Esophagus squamous epithelium (tissue), 5 donors: ENCODE measurements at places on chromosomes 2 and 18.

- DNase-seq = no peak
These were observed 76.1 kb downstream of the TWIST2 start for GRCh38 chr2:238924032-238924431.

- no peak for DNase-seq
These were observed 21.8 kb upstream of the KCNJ13 start for GRCh38 chr2:232798187-232798586.

- DNase-seq = no peak
These were observed 65.7 kb downstream of the CAPN13 start for GRCh38 chr2:30741576-30741975.

GRCh38 chr2:217805668-217806481 is 196.9 kb downstream of the TNS1 start:
- no peak for DNase-seq

GRCh38 chr18:12455496-12455895 is 47.8 kb downstream of the PRELID3A start:
- DNase-seq = no peak

DNA sequence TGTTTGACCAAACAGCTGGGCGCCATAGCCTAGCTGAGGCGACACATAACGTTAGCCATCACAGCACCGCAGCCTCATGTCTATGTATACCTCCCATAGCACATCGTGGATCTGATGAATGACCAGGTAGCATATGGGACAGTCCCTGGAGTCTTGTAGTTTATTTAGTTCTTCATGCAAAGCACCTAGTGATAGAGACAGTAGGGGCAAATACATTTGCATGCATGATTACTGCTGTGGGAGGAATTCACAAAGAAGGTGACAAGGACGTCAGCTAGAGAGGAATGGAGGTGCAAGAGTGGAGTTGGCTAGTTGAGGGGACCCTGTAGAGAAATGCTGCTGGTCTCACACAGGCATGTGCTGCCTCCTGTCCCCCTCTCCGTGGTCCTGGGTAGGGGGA is 478.9 kb upstream of the HS6ST1 start:
- DNase-seq = no peak

DNA sequence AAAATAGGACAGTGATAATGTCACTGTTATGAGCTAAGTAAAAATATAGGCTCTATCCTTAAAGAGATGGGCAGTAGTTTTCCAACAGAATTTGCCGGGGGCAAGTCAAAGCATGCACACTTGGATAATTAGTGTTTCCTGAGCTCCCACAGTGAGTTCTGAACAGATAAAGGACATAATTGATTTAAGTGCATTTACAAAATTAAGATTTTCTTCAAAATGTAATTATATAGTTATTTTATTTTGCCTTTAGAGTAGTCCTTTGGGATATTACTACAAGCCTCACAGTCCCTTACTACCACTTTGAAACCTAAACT is 107.6 kb downstream of the RAPGEF4 start:
- no peak for DNase-seq

DNA sequence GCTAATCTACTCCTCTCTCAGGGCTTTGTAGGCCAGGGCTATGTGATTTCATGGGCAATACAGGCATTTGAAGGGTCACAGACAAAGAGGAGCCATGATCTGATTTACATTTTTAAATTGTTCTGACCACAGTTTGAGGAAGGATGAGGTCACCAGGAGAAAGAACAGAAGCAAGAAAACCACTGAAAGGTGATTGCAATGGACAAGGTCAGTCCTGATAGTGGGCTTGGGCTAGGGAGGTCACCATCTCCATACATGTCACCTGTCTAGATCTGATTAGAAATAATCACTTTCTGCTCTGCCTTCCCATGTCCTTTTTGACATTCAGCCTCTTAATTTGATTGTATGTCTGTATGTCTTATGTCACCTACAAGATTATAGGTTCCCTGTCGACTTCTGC is 248.9 kb upstream of the CWC22 start:
- no peak for DNase-seq

DNA sequence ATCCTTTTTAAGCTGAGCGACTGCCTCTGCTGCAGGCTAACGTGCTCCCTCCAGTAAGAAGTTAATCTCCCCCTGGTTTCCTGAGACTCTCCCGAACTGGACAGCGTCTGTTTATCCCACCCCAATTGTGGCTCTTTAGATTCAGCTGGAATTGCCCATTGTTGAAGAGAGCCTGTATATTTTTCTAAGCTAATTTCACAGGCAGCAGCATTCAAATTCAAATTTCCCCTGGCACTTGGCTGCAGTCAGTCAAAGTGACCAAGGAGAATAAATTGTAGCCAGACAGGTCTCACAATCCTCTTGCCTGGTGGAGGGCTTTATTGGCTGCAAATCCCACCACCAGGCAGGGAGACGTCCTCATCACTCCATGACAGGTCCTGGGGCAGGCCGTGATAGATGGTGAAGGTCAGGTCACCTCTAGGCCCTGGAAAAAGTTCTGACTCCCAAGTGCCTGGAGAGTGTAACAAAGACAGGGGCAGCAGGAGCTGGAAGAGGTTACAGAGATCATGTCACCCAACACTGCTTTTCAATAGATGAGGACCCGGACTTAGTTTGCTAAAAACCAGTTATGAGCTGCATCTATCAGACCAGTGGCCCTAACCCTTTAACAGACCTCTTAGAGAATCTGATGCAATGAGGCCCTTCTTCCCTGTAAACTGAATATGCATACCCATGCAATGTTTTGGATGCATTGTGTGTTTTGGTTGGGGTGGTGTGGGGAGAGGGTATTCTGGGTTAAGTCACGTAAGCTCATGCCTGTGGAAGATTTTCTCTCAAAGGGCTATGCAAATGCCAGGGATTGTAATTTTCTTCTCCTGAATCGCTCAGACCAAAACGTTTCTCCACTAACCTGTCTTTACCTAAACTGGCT is 32.3 kb upstream of the C18orf32 start:
- DNase-seq = no peak

GRCh38 chr2:5352286-5352685 is 339.9 kb upstream of the SOX11 start:
- no peak for DNase-seq

DNA sequence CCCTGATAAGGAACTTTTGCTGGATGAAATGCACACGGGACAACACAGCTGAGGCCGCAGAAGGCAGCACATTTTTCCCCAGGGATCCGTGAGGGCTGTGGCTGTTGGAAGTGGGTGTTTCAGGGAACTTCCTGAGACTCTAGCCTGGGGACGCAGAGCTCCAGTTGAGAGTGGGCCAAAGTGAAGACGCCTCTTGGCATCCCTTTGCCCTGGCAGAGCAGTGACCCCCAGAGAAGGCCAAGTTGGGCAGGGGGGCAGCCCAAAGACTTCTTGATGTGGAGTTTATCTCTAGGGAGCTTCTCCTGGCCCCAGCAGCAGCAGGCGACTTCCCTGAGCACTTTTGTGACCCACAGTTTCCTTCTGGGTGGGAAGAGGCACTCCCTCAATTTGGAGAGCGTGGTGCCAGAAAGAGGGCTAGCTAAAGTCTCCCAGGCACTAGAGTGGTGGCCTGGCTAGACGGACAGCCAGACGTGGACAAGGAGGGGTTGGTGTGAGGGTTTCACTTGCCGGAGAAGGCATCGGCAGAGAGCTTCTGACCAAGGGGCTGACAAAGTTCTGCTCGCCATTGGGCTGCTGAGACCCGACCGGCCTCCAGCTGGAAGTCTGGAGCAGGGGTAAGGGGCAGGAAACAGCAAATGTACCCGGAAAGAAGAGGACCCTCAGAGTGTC is 108.8 kb downstream of the ACKR3 start:
- DNase-seq = no peak

DNA sequence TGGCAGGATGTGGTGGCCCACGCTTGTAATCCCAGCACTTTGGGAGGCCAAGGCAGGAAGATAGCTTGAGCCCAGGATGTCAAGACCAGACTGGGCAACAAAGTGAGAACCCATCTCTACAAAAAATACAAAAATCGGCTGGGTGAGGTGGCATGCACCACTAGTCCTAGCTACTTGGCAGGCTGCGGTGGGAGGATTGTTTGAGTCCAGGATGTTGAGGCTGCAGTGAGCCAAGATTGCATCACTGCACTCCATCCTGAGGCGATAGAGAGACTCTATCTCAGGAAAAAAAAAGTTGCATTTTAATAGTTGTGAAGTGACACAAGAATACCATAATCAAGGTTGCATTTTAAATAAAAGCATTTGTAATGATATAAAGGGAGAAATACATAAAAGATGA is 124.1 kb upstream of the SLC38A11 start:
- DNase-seq = no peak

GRCh38 chr18:59996370-59996966 is 96.7 kb downstream of the PMAIP1 start:
- DNase-seq = no peak

- DNase-seq = no peak
These were observed 33.6 kb downstream of the LYPD6 start for GRCh38 chr2:149363958-149364357.

GRCh38 chr18:8841781-8842485 is 136.6 kb downstream of the MTCL1 start:
- no peak for DNase-seq

DNA sequence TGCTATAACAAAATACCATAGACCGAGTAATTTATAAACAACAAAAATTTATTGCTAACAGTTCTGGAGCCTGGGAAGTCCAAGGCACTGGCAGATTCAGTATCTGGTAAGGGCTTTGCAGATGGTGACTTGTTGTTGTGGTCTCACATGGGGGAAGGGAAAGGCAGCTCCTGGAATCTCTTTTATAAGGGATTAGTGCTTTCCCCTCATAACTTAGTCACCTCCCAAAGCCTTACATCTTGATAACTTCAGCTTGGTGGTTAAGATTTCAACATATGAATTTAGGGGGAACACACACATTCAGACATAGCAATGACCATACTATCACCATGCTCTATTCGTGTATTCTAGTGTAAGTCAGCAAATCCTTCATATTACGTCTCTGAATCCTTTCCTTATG is 447.6 kb upstream of the TCF4 start:
- DNase-seq = no peak

GRCh38 chr2:145155196-145155595 is 635.3 kb upstream of the ZEB2 start:
- DNase-seq = no peak

DNA sequence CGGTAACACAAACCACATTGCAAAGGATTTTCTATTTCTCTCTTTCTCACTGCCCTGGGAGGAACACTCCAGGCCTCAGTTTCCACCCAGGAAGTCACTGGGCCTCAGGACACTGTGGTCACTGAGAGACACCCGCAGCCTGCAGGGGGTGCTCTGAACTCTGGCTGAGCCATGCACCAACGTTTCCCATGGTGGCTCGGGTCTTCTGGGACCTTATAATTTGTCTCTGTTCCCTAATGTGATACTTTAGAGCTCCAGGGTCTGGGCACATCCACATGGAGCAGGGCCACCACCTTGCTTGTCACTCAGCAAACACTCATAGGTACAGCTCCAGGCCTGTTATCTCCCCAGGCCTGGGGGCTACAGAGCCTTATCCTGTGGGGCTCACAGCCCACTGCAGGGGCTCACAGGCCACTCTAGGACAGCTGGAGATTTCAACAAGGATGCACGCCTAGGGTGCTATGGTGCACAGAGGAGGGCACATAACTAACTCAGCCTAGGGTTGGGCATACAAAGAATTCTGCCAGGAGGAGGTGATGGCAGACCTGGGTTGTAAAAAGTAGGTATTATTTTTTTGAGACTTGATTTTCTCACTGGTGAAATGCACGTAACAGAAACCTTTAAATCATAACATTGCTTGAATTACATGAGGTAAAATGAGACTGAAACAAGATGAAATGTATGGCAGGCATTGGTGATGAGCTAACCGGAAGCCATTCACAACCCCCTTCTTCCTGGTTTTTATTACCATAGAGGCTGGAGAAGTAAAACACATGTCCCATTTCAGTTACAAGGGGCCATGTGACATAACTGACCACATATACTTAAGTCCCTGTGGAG is 3.0 kb upstream of the HS1BP3 start:
- no peak for DNase-seq

- DNase-seq = no peak
These were observed 9.7 kb downstream of the ITM2C start for GRCh38 chr2:230874456-230874855.

DNA sequence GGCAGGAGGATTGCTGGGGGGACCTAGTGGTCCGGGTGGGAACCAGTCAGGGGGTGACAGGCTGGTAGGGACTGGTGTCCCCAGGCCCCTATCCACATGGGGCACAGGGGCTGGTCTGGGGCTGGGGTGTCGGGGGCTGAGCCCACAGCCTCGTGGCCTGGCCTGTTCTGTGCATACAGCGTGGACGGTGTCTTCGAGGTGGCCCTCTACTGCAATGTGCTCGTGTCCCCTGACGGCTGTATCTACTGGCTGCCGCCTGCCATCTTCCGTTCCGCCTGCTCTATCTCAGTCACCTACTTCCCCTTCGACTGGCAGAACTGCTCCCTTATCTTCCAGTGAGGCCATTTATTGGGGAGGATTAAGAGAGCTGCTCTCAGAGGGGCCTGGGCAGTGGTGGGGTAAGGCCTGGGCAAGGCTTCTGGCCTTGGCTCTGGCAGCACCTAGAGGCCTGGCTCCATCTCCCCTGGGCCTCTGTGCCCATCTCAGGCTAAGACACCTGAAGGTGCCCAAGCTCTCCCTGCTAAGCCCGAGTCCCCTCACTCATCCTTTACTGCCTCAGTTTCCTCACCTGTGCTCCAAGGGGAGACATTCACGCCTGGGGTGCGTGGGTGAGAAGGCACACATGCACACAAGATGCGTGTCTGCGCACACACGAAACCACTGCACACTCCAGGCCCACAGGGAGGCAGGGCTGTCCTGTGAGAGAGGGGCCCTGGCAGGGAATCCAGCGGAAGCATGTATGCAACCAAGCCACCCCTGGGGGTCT is 1.9 kb downstream of the CHRNG start:
- no peak for DNase-seq

DNA sequence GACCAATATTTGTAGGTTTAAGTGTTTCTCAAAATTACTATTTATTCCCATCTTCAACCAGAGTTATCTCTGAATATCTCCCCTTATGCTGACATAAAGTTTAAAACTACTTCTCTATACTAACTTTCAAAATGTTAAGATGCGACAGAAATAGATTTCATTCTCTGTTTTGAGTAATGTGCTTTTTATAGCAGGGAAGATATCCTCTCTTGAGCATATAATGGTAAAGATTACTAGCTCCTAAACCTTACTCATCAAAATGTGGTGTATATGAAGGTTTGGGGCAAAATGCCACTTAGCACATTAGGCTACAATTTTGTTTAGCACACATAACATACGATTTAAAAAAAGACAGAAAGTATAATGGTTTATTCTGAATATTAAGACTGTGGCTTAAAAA is 54.4 kb downstream of the CWC22 start:
- no peak for DNase-seq
